Cerebellar nuclear complex (tissue), 1 donor: ENCODE measurements at places on chromosomes 6 and 20.

DNA sequence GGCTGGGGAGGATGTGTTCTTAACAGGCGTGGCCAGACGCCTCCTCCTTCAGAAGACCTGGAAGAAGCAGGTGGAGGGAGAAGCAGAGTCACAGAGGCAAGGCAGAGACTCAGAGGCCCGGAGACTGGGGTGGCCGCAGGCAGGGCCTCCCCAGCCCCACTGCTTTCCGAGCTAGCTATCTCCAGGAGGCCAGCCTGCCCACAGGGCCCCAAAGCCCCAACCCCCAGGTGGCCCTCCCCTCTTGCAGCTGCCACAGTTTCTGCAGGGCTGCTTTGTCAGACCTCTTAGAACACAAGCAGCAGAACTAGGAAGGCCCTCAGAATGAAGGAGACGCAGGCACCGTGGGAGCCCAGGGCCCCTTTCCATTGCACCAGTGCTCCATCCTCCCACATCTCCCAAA lies 69.0 kb upstream of the MLN start:
- no peak for DNase-seq

GRCh38 chr6:3549314-3549940 lies 92.6 kb upstream of the SLC22A23 start:
- DNase-seq = no peak

DNA sequence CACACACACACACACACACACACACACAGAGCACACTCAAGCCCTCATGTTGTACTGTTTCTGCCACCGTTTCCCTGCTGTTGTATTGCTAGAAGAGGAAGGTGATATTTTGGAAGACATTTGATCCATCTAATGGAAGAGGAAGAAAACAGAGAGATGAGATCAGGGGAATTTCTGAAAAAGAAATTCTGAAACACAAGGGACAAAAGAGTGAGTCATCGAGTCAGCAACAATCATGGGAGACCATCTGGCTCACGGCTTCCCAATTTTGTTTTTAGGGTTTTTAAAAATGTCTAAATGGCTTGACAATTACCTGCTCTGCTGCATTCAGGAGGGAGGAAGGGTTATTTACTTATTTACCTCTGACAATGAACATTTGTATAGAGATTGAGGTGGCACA lies 22.0 kb downstream of the SOX4 start:
- no peak for DNase-seq

GRCh38 chr6:3542032-3542640 lies 85.3 kb upstream of the SLC22A23 start:
- DNase-seq = no peak

- DNase-seq = no peak
Measured at GRCh38 chr6:147699637-147700036, 191.1 kb downstream of the SAMD5 start.

DNA sequence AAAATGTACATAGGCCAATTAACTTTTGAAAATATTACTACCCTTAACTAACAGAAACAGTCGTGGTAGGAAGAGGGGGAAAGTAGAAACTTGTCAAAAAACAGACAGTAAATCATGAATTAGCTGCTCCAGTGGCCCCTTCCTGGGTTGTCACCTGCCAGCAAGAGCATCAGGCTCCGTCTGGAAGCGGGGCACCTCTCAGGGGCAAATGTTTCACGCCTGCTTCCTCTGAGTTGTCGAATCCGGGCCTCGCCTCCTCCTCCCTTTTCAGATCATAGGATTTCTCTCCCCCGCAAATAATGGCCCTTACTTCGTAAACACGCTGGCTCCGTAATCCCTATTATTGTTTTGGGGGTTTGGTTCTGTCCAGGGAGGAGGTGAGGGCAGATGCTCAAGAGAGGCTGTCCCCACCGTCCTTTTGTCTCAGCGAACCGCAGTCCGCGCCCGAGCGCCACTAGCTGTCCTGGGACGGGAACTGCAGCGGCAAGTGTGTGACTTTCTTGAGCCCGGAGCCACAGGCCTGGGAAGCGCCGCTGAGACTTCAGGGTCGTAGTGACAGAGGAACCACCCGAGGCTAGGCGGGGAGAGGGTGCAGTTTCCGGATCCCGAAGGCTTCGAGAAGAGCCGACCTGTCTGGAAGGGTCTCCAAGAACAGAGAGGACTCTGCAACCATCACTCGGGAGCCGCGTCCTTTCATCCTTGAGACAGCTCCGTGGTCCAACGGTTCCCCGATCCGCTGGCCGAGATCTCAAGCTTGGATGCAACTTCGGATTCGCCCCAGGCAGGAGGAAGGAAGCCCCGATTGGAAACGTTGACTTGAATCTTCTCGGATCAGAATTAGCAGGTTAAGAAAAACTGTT lies 214.5 kb upstream of the ZNF184 start:
- peak; percentile 30 for DNase-seq

DNA sequence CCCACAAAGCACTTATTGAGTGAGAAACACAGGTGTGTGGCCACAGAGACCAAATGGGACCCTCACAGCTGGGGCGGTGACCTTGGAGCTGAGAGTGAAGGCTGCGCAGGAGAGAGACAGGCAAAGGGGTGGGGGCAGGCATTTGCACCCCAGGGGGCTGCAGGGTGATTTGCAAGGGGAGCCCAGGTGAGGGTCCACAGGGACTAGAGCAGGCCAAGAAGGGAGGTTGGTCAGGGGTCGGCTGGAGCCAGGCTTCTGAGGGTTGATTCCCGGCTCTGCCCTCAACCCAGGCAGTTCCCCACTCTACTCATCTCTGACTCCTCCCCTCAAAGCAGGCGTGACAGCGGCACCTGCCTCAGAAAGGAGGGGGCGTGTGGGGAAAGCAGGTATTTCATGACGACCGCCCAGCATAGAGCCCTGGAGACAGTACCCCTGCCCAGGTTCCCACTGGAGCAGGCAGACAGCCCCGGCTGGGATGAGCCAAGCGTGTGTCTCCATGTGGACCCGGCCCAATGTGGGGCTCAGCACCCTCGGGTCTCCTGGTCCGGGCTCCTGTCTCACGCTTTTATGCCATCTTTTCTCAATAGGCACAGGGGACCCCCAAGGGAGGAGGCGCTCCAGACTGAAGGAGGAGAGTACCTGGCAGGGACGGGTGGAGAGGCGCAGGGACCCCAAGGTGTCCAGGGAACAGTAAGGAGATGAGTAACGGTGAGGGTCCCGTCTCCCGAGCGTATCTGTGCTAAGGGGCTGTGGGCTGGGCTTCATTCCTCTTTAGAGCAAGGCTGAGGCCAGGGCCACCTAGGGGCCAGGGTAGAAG lies 3.1 kb upstream of the MRGBP start:
- DNase-seq = no peak

DNA sequence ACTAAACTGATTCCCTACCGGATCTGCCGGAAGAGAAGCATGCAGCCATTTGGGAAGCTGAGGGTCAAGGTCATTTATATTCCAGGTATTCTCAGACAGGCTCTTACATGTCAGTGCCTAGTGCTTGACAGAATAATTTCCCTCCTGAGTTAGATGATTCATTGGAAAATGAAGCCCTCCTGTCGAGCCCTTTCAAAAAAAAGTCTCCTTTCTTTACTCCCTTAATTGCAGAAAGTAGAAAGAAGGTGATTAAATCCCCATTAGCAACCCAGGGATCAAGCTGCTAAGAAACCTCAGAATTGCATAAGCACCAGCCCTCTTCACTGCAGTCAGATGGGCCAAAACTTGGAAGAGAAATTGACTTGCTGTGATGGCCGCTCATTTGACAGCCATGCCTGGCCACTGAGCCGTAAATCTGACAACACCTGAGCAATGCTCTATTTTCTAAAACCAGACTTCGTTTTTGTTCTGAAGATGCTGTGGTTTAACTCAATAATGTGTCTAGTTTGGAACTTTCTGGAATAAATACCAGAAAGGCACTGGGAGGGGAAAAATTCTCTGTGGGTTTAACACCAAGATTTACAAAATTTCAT lies 61.0 kb upstream of the ARMH2 start:
- DNase-seq = no peak

- DNase-seq = no peak
Measured at GRCh38 chr6:2741756-2742155, 9.0 kb downstream of the MYLK4 start.

DNA sequence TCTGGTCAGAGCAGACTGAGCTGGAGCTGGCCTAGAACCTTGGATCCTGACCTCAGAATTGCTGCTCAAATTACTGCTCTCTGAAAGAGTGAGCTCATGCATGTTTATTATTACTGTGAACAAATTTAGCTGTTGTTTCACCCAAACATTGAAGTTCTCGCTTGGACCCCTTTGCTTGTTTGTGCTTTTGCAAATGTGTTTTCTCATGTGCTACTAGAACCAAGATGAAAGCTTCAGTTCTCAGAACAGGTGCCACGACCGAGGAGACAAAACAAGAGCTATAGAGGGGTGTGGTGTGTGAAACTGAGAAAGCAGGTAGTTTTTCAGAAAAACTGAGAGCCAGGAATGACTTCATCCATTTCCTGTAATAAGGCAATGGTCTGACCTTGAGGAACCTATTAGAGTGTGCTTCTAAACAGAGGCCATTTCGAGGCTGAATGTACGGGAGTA lies 50.0 kb upstream of the ESR1 start:
- no peak for DNase-seq

DNA sequence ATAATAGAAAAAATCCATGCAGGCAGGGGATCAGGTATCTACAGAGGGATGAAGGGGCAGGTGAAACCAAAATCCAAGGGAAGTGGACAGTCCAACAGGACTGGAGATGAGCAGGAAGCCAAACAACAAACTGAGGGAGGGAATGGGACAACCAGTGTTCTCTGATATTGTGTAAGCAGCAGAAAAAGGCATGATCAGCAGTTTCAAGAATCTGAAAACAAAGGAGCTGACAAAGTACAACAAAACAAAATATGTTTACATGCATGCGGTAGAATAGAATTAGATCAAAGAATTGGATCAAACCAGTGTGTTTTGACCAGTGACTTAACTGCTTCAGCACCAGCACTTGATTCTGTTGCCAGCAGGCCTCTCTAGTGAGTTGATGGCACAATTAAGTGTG lies 729.7 kb downstream of the RFPL4B start:
- no peak for DNase-seq

DNA sequence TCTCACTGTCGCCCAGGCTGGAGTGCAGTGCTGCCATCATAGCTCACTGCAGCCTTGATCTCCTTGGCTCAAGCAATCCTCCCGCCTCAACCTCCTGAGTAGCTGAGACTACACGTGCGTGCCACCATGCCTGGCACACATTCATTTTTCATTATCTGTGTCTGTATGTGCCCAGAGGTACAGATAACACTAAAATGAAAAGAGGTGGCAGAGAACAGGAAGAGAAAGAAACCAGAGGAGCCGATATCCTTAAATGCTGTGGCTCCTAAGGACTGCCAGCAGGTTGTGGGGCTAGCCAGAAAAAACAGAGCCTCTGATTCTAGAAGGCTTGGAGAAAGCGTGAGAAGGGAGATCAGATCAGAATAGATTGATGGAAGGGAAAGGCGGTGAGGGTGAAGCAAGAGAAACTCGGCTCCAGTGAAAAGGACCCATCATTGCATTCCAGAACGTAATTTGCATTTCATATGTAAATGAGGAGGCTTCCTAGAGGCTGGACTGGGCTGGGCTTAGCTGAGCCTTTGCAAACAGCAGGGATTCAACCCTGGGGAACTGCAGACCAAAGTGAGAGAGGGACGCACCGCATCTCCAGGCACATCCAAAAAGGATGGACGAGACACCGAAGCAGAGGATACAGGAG lies 64.2 kb downstream of the GCNT2 start:
- DNase-seq = peak; percentile 53

DNA sequence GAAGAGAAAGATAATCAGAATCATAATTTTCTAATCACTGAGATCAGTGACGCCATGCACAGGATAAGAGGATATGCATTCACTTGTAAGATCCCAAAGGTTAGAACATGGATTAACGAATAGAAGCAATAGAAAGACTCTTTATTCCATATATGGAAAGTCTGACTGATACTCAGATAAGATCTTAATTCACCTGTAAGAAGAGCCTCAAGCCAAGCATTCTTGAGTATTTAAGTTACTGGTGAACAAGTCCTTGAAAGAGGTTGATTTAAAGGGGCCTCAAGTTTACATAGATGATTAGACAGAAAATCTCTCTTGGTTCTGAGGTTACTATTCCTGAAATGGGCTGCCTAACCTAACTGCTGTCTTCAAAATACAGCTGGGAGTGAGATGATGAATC lies 53.8 kb upstream of the MTRF1L start:
- no peak for DNase-seq

- DNase-seq = no peak
Measured at GRCh38 chr6:113432521-113433334, 424.4 kb upstream of the MARCKS start.

- DNase-seq = no peak
Measured at GRCh38 chr6:35662999-35663398, 25.7 kb downstream of the FKBP5 start.

- no peak for DNase-seq
Measured at GRCh38 chr20:48230216-48230615, 444.9 kb upstream of the SULF2 start.
